Stimulated activated naive B cell treated with anti-CD40 and anti-IgM and Interleukin-4, amounts not matched to agents 10 μg/mL and 1 μg/mL and 100 μg/mL, for 72 hours (primary cell): ENCODE measurements at places on chromosomes 7 and 10.
A peak's percentile ranks its signal among the peaks of the same experiment; 100 is the strongest.

GRCh38 chr10:78529262-78529661, 495.6 kb downstream of the RPS24 start:
- peaks cover 12% of the 10 kb centered on the region for H3K4me1 ChIP-seq
- no peak for DNase-seq
- H3K27me3 ChIP-seq, result peaks cover 9% of the 10 kb centered on the region
- no peaks in the 10 kb centered on the region for H3K36me3 ChIP-seq
- H3K27ac ChIP-seq, result no peak overlapping the region

DNA sequence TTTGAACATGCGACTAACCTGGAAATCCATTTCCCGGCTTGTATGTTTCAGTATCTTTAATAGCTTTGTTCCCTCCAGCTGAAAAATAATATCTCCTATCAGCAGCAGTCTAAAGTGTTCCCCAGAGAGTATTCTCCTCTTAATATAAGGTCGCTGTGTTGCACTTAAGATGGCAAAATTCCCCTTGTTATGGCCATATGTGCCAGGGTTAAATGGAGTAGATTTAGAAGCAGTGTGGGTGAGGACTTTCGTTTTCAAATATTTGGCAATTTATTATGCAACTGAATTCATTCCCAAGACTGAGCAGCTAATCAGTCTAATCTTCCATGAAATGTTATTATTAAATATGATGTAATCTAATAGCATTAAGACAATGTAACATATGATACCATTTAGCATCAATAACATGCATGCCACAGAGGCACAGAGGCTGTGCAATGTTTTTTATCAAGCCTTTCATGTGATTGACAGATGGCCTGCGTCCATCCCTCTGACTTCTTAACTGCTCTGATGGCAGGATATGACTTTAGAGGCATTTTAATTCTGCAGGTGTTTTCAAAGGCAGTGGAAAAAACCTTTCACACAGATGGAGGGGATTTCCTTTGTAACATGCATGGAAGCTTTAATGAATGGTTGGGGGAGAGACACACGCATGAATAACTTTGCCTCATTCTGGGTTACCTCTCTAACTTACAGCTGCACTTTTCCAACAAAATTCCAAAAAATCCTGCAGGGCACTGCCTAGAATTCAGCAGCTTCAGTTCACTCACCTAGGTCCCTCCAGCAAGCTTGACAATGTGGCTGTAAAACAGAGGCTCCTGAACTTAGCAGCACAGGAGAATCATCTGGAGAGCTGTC, 55.1 kb upstream of the ZPBP start:
- peaks cover 54% of the 10 kb centered on the region for H3K4me1 ChIP-seq
- peak overlapping the region; percentile 76 for H3K4me3 ChIP-seq
- no peaks in the 10 kb centered on the region for H3K27me3 ChIP-seq
- peak overlapping the region; percentile 97 for H3K27ac ChIP-seq
- no peaks in the 10 kb centered on the region for H3K36me3 ChIP-seq
- peak; percentile 61 for DNase-seq

GRCh38 chr7:51340029-51340838, 23.6 kb upstream of the COBL start:
- DNase-seq, result no peak
- peaks cover 7% of the 10 kb centered on the region for H3K27me3 ChIP-seq
- no peaks in the 10 kb centered on the region for H3K4me1 ChIP-seq
- no peak overlapping the region for H3K27ac ChIP-seq

- no peak overlapping the region for H3K27ac ChIP-seq
- no peaks in the 10 kb centered on the region for H3K36me3 ChIP-seq
- peaks cover 9% of the 10 kb centered on the region for H3K4me1 ChIP-seq
- no peak overlapping the region for H3K4me3 ChIP-seq
- no peak for DNase-seq
Measured at GRCh38 chr10:688312-689120, 952 bp downstream of the DIP2C start.

- H3K36me3 ChIP-seq, result peaks cover 4% of the 10 kb centered on the region
- H3K4me1 ChIP-seq, result peaks cover 1% of the 10 kb centered on the region
- H3K4me3 ChIP-seq, result no peak overlapping the region
- H3K27me3 ChIP-seq, result peaks cover 18% of the 10 kb centered on the region
- no peak overlapping the region for H3K27ac ChIP-seq
- DNase-seq, result no peak
Measured at GRCh38 chr7:45979275-45980180, 58.5 kb upstream of the IGFBP3 start.

GRCh38 chr10:103038570-103038969, 120.5 kb downstream of the CNNM2 start:
- H3K27ac ChIP-seq, result no peak overlapping the region
- H3K4me1 ChIP-seq, result peaks cover 8% of the 10 kb centered on the region
- DNase-seq, result no peak
- no peaks in the 10 kb centered on the region for H3K36me3 ChIP-seq
- no peaks in the 10 kb centered on the region for H3K27me3 ChIP-seq

DNA sequence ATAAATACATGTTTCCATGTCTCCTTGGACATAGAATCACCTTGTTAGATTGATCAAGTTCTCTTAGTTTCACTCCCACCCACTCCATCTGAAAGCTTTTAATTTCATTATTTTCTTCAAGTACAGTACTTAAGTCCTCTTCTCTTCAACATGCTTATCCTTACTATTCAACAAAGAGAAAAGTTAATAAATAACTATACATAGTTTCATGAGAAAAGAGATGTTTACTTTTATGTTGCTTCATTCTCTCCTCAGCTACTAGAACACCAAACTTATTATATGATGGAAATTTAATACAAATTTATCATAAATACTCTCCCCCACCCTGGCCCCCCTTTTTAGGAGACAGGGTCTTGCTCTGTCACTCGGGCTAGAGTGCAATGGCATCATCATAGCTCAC, 33.5 kb downstream of the ASZ1 start:
- no peaks in the 10 kb centered on the region for H3K27me3 ChIP-seq
- no peak overlapping the region for H3K4me3 ChIP-seq
- no peaks in the 10 kb centered on the region for H3K4me1 ChIP-seq
- H3K27ac ChIP-seq, result no peak overlapping the region
- no peaks in the 10 kb centered on the region for H3K36me3 ChIP-seq
- no peak for DNase-seq

DNA sequence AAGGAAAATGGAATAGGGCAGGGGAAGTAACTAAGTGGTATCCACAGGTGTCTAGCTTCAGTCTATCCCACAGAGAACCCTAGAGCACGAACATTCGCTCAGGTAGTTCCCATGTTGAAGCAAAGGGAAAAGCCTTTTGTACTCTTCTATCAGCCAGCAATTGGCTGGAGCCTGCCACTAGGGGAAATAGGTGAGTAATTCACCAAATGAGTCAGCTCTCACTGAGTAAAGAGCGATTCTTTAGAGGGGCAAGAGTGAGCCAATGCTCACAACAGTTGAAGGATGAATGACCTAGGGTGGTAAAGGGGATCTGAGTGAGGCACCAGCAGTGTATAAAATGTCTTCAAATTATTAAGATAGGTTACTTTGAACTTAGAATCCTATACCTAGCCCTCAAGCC, 94.1 kb upstream of the ZNF800 start:
- no peaks in the 10 kb centered on the region for H3K36me3 ChIP-seq
- H3K27me3 ChIP-seq, result peaks cover 26% of the 10 kb centered on the region
- no peaks in the 10 kb centered on the region for H3K4me1 ChIP-seq

DNA sequence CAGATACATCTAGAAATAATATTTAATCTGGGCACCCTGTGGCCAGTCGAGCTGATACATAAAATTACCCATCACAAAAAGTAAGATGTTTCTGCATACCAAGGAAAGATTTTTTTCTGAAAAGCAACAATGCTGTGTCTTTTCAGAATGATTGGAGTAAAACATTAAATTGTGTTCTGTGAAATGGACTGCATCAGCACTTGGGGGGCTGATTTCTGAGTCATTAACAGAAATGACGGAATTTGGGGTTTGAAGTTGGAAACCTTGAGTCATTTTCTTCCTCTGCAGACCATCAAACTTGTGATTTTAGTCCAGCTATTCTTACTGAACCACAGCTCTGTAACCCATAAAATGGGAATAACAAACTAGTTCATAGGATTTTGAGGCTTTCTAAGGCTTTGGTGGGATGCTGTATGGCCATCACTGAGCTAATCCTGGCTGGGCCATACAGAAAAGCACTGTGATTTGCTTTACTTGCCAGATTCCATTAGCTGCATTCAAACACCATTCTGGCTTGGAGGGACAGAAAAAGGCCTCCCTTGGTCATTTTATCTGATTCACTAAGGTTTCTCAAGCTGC, 739.4 kb upstream of the IGFBP3 start:
- no peaks in the 10 kb centered on the region for H3K27me3 ChIP-seq
- no peak for DNase-seq
- H3K36me3 ChIP-seq, result no peaks in the 10 kb centered on the region
- no peaks in the 10 kb centered on the region for H3K4me1 ChIP-seq

- H3K4me3 ChIP-seq, result no peak overlapping the region
- H3K27me3 ChIP-seq, result peaks cover 24% of the 10 kb centered on the region
- H3K36me3 ChIP-seq, result peaks cover 9% of the 10 kb centered on the region
- H3K4me1 ChIP-seq, result peaks cover 29% of the 10 kb centered on the region
- H3K27ac ChIP-seq, result no peak overlapping the region
- DNase-seq, result no peak
Measured at GRCh38 chr10:1673568-1674345, 63.6 kb downstream of the ADARB2 start.

GRCh38 chr7:119664601-119665000, 608.4 kb upstream of the KCND2 start:
- no peaks in the 10 kb centered on the region for H3K36me3 ChIP-seq
- no peak for DNase-seq
- no peak overlapping the region for H3K27ac ChIP-seq
- H3K4me3 ChIP-seq, result no peak overlapping the region
- no peaks in the 10 kb centered on the region for H3K27me3 ChIP-seq
- H3K4me1 ChIP-seq, result no peaks in the 10 kb centered on the region

DNA sequence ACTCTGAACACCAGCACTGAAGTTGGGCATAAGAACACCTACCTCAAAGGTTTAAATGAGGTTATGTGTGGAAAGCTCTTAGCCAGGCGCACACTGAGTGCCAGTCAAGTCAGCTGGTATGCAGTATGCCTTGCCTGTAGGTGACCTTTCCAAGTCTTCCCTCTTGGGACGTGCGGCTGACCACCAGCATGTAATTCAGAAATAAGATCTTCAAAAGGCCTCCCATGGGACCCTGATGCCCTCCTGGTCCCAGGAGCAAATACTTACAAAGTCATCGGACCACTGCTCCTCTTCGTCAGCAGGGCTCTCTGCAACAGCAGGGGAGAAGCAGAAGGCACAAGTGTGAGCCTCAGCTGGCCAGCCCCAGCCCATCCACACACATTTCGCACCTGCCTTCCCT, 40.8 kb downstream of the BLNK start:
- no peaks in the 10 kb centered on the region for H3K27me3 ChIP-seq
- peaks cover 61% of the 10 kb centered on the region for H3K36me3 ChIP-seq
- peak; percentile 83 for DNase-seq
- peak overlapping the region; percentile 96 for H3K27ac ChIP-seq
- peaks cover 44% of the 10 kb centered on the region for H3K4me1 ChIP-seq
- H3K4me3 ChIP-seq, result peak overlapping the region; percentile 7

- H3K4me3 ChIP-seq, result no peak overlapping the region
- H3K4me1 ChIP-seq, result peaks cover 1% of the 10 kb centered on the region
- H3K36me3 ChIP-seq, result no peaks in the 10 kb centered on the region
Measured at GRCh38 chr10:43308515-43308914, 41.6 kb upstream of the RASGEF1A start.

GRCh38 chr10:101601541-101601940, 13.4 kb downstream of the DPCD start:
- H3K27ac ChIP-seq, result no peak overlapping the region
- H3K4me1 ChIP-seq, result no peaks in the 10 kb centered on the region
- no peak for DNase-seq
- H3K4me3 ChIP-seq, result no peak overlapping the region

GRCh38 chr7:42283553-42283952, 46.5 kb upstream of the GLI3 start:
- no peak overlapping the region for H3K27ac ChIP-seq
- no peak overlapping the region for H3K4me3 ChIP-seq
- DNase-seq, result no peak
- H3K27me3 ChIP-seq, result peaks cover 13% of the 10 kb centered on the region
